ENCODE measurements at places on chromosomes 16 and 17.

DNA sequence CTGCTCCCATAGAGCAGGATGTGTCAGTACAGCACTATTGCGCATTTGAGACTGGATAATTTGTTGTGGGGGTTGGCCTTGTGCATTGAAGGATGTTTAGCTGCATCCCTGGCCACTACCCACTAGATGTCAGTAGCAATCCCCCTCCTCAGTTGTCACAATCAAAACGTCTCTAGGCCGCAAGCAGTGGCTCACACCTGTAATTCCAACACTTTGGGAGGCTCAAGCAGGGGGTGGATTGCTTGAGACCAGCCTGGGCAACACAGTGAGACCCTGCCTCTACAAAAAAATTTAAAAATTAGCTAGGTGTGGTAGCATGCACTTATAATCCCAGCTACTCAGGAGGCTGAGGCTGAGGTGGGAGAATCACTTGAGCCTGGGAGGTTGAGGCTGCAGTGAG, 48.4 kb downstream of the CENPV start:
- H3K4me1 ChIP-seq: no peaks in the 10 kb centered on the region
- H3K4me3 ChIP-seq: no peak overlapping the region
- H3K27me3 ChIP-seq: no peaks in the 10 kb centered on the region
- no peak overlapping the region for H3K27ac ChIP-seq

- H3K36me3 ChIP-seq: peaks cover 38% of the 10 kb centered on the region
- no peaks in the 10 kb centered on the region for H3K27me3 ChIP-seq
- H3K4me3 ChIP-seq: peak overlapping the region; percentile 78
- H3K4me1 ChIP-seq: peaks cover 13% of the 10 kb centered on the region
- DNase-seq: peak; percentile 47
- H3K27ac ChIP-seq: peak overlapping the region; percentile 68
Observed at GRCh38 chr16:69311533-69312387, 610 bp downstream of the VPS4A start.

DNA sequence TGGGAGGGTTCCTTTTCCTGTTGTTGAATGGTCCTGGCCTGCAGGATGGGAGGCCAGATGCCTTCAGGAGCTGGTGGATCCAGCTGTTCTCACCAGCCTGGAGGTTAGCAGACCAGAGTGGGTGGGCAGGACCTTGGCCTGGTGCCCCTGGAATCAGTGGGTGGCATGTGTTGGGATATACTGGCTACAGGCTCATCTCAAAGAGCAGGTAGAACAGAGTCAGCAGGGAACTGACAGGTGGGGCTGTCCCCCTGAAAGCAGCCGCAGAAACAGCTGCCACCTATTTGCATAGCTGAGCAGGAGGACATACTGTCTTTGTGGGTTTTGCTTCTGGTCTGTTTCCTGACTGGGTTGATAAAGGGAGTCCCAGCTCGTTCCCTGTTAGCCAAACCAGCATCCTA, 144.1 kb downstream of the RAB11FIP4 start:
- peaks cover 6% of the 10 kb centered on the region for H3K36me3 ChIP-seq
- no peaks in the 10 kb centered on the region for H3K27me3 ChIP-seq
- no peak overlapping the region for H3K4me3 ChIP-seq
- no peaks in the 10 kb centered on the region for H3K4me1 ChIP-seq

GRCh38 chr16:84459941-84460405, 44.5 kb downstream of the MEAK7 start:
- H3K36me3 ChIP-seq: no peaks in the 10 kb centered on the region
- no peak for DNase-seq
- no peak overlapping the region for H3K27ac ChIP-seq
- no peaks in the 10 kb centered on the region for H3K27me3 ChIP-seq
- no peak overlapping the region for H3K4me3 ChIP-seq
- no peaks in the 10 kb centered on the region for H3K4me1 ChIP-seq

- H3K27me3 ChIP-seq: no peaks in the 10 kb centered on the region
- no peak for DNase-seq
- peaks cover 6% of the 10 kb centered on the region for H3K36me3 ChIP-seq
- H3K4me3 ChIP-seq: peak overlapping the region; percentile 99
- H3K27ac ChIP-seq: peak overlapping the region; percentile 91
Observed at GRCh38 chr17:79008666-79009387, 737 bp downstream of the CANT1 start.

DNA sequence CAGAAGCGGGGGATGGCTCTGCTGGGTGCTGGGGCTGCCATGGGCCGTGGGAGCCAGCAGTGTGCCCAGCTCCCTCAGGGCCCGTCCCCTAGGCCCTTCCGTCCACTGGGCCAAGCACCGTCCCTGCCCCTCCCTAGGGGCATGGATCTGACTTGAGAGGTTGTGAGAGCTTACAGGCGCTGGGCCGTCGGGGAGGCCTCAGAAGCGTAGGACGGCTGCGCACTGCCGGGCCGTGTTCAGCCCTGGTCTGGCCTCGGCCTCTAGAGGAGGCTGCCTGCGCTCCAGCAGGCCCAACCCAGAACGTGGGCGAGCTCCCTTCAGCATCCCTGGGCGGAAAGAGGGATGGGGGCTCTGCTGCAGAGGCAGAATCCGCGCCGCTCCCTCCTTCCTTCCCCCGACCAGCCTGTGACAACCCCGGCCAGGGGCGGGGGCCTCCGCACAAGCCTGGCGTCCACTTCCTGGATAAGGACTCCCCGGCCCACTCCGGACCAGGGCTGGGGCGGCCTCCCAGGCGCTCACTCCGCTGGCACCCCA, 685 bp upstream of the MPG start:
- peak; percentile 34 for DNase-seq
- H3K4me3 ChIP-seq: peak overlapping the region; percentile 73
- H3K27me3 ChIP-seq: peaks cover 29% of the 10 kb centered on the region
- H3K27ac ChIP-seq: peak overlapping the region; percentile 74
- peaks cover 10% of the 10 kb centered on the region for H3K36me3 ChIP-seq

GRCh38 chr16:72894293-72895151, 153.4 kb downstream of the ZFHX3 start:
- no peak overlapping the region for H3K27ac ChIP-seq
- H3K36me3 ChIP-seq: peaks cover 4% of the 10 kb centered on the region
- no peak overlapping the region for H3K4me3 ChIP-seq
- H3K27me3 ChIP-seq: no peaks in the 10 kb centered on the region

GRCh38 chr17:76014100-76014924, 12.8 kb downstream of the EVPL start:
- no peak overlapping the region for H3K4me3 ChIP-seq
- peak; percentile 57 for DNase-seq
- no peaks in the 10 kb centered on the region for H3K27me3 ChIP-seq
- no peaks in the 10 kb centered on the region for H3K4me1 ChIP-seq
- H3K36me3 ChIP-seq: no peaks in the 10 kb centered on the region

GRCh38 chr16:31853291-31853690, 20.3 kb upstream of the ZNF267 start:
- no peak for DNase-seq
- no peaks in the 10 kb centered on the region for H3K27me3 ChIP-seq
- no peaks in the 10 kb centered on the region for H3K4me1 ChIP-seq
- H3K27ac ChIP-seq: no peak overlapping the region

DNA sequence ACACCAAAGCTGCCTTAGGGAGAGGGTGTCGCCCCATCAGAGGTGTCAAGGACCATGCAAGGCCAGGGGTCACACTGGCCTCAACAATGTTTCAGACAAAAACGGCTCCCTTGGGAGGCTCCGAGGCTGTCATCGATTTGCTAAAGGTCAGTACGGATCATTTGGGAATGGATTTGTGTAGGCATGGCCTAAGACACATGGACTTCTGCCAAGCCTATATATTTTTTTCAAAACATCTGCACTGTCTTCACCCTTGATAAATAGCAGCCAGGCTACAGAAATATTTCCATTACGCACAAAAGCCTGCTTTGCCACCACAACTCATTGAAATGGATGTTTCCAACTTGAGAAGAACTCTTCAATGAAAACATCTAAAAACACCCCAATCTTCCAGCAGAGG, 10.3 kb downstream of the CUEDC1 start:
- H3K36me3 ChIP-seq: no peaks in the 10 kb centered on the region
- no peak for DNase-seq
- H3K4me3 ChIP-seq: no peak overlapping the region
- H3K27ac ChIP-seq: no peak overlapping the region

- H3K36me3 ChIP-seq: no peaks in the 10 kb centered on the region
- no peak for DNase-seq
- peak overlapping the region; percentile 99 for H3K27ac ChIP-seq
- H3K4me1 ChIP-seq: peaks cover 89% of the 10 kb centered on the region
- H3K27me3 ChIP-seq: no peaks in the 10 kb centered on the region
Observed at GRCh38 chr16:87951552-87952538, 611 bp downstream of the BANP start.

- no peaks in the 10 kb centered on the region for H3K36me3 ChIP-seq
- H3K27me3 ChIP-seq: no peaks in the 10 kb centered on the region
- peaks cover 2% of the 10 kb centered on the region for H3K4me1 ChIP-seq
- DNase-seq: no peak
- no peak overlapping the region for H3K4me3 ChIP-seq
- H3K27ac ChIP-seq: no peak overlapping the region
Observed at GRCh38 chr17:66415366-66416206, 113.2 kb downstream of the PRKCA start.

GRCh38 chr16:61890386-61890785, 145.9 kb downstream of the CDH8 start:
- no peak overlapping the region for H3K27ac ChIP-seq
- no peak overlapping the region for H3K4me3 ChIP-seq
- H3K4me1 ChIP-seq: peaks cover 8% of the 10 kb centered on the region

DNA sequence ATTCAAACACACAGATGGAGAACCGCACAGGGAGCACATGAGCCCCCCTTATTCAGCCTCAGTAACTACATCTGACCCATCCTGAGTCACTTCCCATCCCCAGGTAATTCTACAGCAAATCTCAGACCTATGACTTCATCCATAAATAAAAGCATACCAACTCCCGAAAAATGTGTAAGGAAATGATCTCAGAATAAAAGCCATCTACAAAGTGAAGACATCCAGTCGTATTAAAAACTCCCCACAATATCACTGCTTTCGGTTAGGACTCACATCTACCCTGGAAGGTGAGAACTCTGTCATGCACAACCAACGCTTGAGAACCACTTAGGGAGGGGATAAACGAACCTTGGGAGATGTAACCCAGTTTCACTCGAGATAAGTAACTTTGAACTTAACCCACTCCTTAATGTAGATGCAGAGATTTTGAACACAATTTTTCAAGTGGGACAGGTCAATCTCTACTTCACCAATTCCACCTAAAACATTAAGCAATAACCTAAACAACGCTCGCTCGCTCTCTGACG, 1.3 kb downstream of the USP36 start:
- H3K27me3 ChIP-seq: no peaks in the 10 kb centered on the region
- peak overlapping the region; percentile 99 for H3K27ac ChIP-seq
- peak; percentile 53 for DNase-seq
- H3K4me3 ChIP-seq: peak overlapping the region; percentile 76

- H3K27me3 ChIP-seq: no peaks in the 10 kb centered on the region
- peak; percentile 79 for DNase-seq
- peaks cover 48% of the 10 kb centered on the region for H3K4me1 ChIP-seq
Observed at GRCh38 chr16:57994778-57995177, 5.7 kb downstream of the ZNF319 start.

GRCh38 chr17:81687770-81688541, 4.1 kb downstream of the HGS start:
- H3K4me3 ChIP-seq: no peak overlapping the region
- H3K27me3 ChIP-seq: no peaks in the 10 kb centered on the region
- DNase-seq: no peak
- H3K27ac ChIP-seq: no peak overlapping the region

DNA sequence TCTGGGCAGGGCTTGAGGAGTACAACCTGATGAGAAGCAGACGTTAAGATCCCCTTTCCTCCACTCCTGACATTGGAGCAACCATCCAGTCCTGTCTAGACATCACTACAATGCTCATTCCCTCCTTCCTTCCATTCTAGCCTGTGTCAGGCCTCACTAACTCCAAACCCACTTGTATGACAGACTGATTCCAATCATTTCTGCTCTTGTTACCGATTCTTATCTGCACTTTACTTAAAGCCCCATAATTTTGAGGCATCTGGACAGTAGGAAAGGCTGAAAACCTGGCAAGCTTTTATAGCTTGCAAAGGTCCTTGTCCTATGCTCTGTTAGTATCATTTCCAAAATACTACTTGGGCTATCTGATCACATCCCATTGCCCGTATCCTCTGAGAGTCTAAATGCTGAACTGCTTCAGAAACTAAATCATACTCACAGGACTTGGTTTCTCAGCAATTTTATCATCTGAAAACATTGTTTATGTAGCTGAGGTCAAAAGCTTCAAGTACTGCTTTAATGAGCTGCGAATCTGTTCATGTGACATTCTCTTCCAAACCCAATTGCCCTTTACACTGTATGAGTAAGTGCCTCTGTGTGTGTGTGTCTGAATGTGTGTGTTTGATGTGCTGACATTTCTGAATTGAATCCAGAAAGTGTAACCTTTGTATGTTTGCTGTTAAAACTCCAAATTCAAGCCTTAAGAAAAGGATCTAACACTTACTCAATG, 57.2 kb upstream of the CACNG3 start:
- no peak for DNase-seq
- peaks cover 98% of the 10 kb centered on the region for H3K36me3 ChIP-seq
- no peaks in the 10 kb centered on the region for H3K4me1 ChIP-seq
- H3K27me3 ChIP-seq: no peaks in the 10 kb centered on the region
- H3K27ac ChIP-seq: no peak overlapping the region

GRCh38 chr16:67636713-67637112, 8.2 kb upstream of the CARMIL2 start:
- DNase-seq: no peak
- H3K4me1 ChIP-seq: no peaks in the 10 kb centered on the region
- H3K36me3 ChIP-seq: peaks cover 84% of the 10 kb centered on the region

DNA sequence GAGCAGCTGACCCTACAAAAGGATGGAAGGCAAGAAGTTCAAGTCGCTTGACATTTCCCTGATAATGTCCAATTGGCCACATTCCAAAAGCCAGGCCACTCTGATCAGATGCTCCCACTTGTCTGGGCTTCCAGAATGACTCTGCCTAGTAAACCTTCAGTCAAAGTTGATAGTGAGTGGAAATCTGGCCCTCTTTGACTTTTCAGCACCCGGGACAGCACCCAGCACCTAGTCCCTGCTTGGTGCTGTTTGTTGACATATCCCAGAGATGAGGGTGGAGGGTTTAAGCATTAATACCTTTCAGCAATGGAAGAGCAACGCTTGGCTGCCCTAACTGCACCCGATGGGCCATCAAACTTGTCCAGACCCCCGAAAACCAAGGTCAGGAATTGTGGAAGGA, 131.3 kb downstream of the AIPL1 start:
- DNase-seq: no peak
- H3K27me3 ChIP-seq: no peaks in the 10 kb centered on the region
- H3K36me3 ChIP-seq: no peaks in the 10 kb centered on the region
- no peak overlapping the region for H3K27ac ChIP-seq

- no peaks in the 10 kb centered on the region for H3K36me3 ChIP-seq
- no peak overlapping the region for H3K4me3 ChIP-seq
- H3K27me3 ChIP-seq: no peaks in the 10 kb centered on the region
- no peak for DNase-seq
Observed at GRCh38 chr17:33057564-33057963, 65.9 kb downstream of the SPACA3 start.

- H3K4me3 ChIP-seq: no peak overlapping the region
- H3K36me3 ChIP-seq: no peaks in the 10 kb centered on the region
- H3K4me1 ChIP-seq: no peaks in the 10 kb centered on the region
- no peak for DNase-seq
- no peaks in the 10 kb centered on the region for H3K27me3 ChIP-seq
- H3K27ac ChIP-seq: no peak overlapping the region
Observed at GRCh38 chr17:34788696-34789095, 172.6 kb downstream of the CCT6B start.

GRCh38 chr17:47841488-47842291, 617 bp upstream of the SCRN2 start:
- no peak overlapping the region for H3K27ac ChIP-seq
- H3K4me1 ChIP-seq: peaks cover 8% of the 10 kb centered on the region
- H3K36me3 ChIP-seq: peaks cover 3% of the 10 kb centered on the region
- peak overlapping the region; percentile 91 for H3K4me3 ChIP-seq
- H3K27me3 ChIP-seq: peaks cover 19% of the 10 kb centered on the region
- DNase-seq: no peak

Measured in CD14-positive monocyte (primary cell).